ENCODE measurements at places on chromosomes 5 and 9. TPM values are rescaled to one million over a fixed set of nuclear protein-coding genes. Genes with fewer than 3 reads are reported as not detected.

The PCDHGA12 gene
- total RNA-seq, result 20.4 TPM

DNA sequence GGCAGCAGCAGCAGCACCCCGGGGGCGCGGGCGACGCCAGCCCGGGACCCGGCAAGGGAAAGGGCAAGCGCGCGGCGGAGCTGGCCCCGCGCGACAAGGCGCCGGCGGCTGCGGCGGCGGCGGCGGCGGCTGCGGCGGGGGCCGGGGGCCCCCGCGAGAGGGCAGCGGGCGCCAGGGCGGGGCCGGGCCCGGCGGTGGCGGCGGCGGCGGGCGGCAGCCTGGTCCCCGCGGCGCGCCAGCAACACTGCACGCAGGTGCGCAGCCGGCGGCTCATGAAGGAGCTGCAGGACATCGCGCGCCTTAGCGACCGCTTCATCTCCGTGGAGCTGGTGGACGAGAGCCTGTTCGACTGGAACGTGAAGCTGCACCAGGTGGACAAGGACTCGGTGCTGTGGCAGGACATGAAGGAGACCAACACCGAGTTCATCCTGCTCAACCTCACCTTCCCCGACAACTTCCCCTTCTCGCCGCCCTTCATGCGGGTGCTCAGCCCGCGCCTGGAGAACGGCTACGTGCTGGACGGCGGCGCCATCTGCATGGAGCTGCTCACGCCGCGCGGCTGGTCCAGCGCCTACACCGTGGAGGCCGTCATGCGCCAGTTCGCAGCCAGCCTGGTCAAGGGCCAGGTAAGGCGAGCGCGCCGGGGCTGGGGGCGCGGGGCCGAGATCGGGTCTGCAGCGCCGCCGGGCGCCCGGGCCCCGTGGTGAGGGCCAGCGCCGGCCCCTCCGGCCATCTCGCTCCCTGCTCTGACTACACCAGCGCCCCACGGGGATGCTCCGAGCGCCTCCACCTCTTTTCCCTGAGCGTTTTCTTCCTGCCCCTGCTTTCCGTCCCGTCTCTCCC is at the start of gene UBE2QL1:
UBE2QL1 (plus strand) TSS at position 238 of the 843 bp plus-strand sequence; CDS start at position 273, 35 bp downstream.
- no peak for DNase-seq
- no peaks in the 10 kb centered on the region for H3K36me3 ChIP-seq
- no peaks in the 10 kb centered on the region for H3K4me1 ChIP-seq
- H3K27me3 ChIP-seq, result peaks cover 11% of the 10 kb centered on the region
- H3K4me3 ChIP-seq, result no peak within 1 kb of the TSS

DNA sequence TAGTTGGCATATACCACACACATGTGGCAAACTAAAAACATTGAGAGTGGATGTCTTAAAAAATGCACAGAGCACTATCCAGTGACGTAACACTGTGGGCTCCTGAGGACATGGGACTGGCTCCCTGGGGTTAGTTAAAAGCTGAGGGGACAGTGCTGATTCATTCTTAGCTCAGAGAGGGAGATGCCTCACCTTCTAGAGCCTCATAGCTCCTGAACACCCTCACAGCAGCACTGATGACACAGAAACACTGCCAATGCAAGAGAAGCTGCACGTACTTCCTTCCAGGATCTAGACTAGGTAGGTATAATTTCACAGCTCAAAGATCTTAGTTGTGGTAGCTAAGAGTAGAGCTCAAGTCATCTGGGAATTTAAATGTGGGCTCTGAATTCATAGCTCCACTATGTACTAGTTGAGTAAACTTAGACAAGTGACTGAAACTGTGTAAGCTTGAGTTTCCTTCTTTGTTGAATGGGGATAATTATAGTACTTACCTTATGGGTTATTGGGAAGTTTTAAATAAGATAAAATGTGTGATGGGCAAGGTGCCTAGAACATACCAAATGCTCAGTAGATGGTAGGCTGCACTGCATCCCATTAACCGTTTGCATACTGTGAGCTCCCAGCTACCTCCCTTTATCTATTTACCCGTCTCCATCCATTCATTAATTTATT is 279.9 kb downstream of the ASTN2 start:
- no peaks in the 10 kb centered on the region for H3K4me1 ChIP-seq
- H3K4me3 ChIP-seq, result no peak overlapping the region
- no peak overlapping the region for H3K27ac ChIP-seq
- no peak for DNase-seq

DNA sequence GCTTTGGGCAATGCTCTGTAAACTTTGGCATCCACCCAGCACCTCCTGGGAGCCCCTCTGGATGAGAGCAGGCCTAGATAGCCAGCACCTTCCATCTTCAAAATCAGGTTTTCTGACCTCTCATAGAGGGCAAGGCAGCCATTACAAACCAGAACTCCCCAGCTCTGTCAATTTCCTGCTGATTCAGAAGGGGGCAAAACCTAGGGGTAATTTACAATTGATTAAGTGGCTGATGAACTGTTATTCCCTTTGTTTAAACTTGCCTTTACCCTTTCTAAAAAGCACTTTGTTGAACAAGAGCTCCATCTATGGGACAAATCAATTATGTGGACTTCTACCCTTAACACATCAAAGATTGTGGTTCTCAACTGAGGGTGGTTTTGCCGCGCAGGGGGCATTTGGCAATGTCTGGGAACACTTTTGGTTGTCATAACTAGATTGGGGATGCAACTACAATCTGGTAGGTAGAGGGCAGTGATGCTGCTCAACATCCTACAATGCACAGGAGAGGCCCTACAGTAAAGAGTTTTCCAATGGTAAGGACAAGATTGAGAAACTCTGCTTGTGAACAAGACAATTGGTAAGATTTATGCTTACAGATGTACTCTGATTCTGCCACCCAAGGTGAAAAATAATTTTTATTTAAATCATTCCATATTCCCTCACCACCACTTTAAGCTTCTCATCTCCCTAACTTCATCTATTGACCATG is 184.1 kb downstream of the MARCHF11 start:
- H3K4me1 ChIP-seq, result peaks cover 17% of the 10 kb centered on the region
- no peaks in the 10 kb centered on the region for H3K27me3 ChIP-seq
- peak; percentile 38 for DNase-seq
- no peak overlapping the region for H3K4me3 ChIP-seq
- H3K36me3 ChIP-seq, result peaks cover 14% of the 10 kb centered on the region
- H3K27ac ChIP-seq, result no peak overlapping the region

GRCh38 chr5:1549475-1550030 is 25.8 kb upstream of the LPCAT1 start:
- H3K4me3 ChIP-seq, result no peak overlapping the region
- H3K4me1 ChIP-seq, result peaks cover 6% of the 10 kb centered on the region
- DNase-seq, result no peak
- H3K27ac ChIP-seq, result no peak overlapping the region

The EXOSC2 gene
- total RNA-seq, result 37.6 TPM

GRCh38 chr5:172855597-172856292 is 21.7 kb downstream of the ERGIC1 start:
- no peak overlapping the region for H3K4me3 ChIP-seq
- peaks cover 22% of the 10 kb centered on the region for H3K36me3 ChIP-seq
- H3K27ac ChIP-seq, result peak overlapping the region; percentile 61
- no peak for DNase-seq

The SPAG8 gene
- 1.6 TPM for total RNA-seq

GRCh38 chr9:134004131-134004873 is 12.2 kb upstream of the VAV2 start:
- H3K36me3 ChIP-seq, result no peaks in the 10 kb centered on the region
- H3K27ac ChIP-seq, result no peak overlapping the region
- DNase-seq, result no peak

DNA sequence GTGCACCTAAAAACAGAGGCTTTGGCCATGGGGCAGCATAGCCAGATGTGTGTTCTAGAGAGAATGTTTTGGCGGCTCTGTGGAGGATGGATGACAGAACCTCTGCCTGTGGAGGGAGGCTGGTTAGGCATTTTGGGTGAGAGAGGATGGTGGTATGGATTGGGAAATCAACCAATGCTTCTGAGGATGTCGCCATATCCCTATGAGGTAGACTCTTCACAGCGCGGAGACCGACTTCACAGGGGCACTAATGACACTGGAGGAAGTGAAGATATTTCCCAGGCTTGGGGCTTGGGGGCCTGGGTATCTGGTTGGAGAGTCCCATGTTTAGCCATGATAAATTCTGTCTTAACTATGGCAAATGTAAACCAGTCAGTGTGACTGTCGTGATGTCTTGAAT is 140.6 kb upstream of the KLF4 start:
- no peak for DNase-seq
- H3K4me1 ChIP-seq, result no peaks in the 10 kb centered on the region
- no peaks in the 10 kb centered on the region for H3K36me3 ChIP-seq
- H3K27ac ChIP-seq, result no peak overlapping the region
- no peak overlapping the region for H3K4me3 ChIP-seq

GRCh38 chr9:88872192-88872946 is 118.9 kb upstream of the S1PR3 start:
- no peak overlapping the region for H3K27ac ChIP-seq
- DNase-seq, result no peak
- H3K27me3 ChIP-seq, result peaks cover 1% of the 10 kb centered on the region
- no peak overlapping the region for H3K4me3 ChIP-seq
- H3K4me1 ChIP-seq, result peaks cover 25% of the 10 kb centered on the region

DNA sequence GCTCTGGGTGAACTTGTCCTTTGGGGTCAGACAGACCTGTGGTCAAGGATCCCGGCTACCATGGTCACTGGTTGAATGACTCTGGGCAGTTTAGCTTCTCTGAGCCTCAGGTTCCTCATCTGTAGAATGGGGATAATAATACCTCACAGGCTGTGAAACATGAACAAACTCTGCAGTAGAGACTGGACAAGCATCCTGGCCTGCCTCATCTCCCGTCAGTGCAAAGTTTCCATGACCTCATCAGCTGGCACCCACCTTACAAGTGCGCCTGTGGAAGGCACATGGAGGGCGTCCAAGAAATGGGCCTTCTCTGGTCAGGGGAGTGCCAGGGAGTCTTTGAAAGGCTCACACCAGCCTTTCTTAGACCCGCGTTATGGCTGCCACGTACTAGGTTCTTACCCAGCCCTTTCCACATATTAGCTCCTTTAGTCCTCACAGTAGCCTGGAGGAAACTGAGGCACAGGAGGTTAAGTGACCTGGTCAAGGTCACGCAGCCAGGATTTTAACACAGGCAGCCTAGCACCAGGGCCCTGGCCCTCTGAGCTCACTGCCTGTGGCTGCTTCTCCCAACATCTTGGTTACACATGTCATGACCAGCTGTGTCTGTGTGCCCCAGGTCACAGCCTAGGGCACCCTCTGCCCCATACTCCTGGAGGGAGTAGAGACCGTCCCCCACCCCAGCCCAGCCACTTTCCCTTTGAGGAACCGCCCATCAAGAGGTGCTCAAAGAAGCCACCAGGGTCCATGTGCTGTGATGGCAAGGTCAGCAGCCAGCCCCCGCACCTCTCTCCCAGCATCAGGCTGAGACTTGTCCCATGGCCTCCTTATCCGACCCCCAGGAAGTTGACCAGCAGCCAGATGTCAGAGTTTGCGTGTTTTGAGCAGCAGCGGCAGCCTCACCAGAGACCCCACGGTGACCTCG is 39.4 kb upstream of the RPL26L1 start:
- peak overlapping the region; percentile 98 for H3K27ac ChIP-seq
- peak overlapping the region; percentile 54 for H3K4me3 ChIP-seq
- peaks cover 49% of the 10 kb centered on the region for H3K36me3 ChIP-seq

- no peak overlapping the region for H3K27ac ChIP-seq
- no peak overlapping the region for H3K4me3 ChIP-seq
- H3K4me1 ChIP-seq, result peaks cover 26% of the 10 kb centered on the region
- H3K27me3 ChIP-seq, result peaks cover 2% of the 10 kb centered on the region
- no peaks in the 10 kb centered on the region for H3K36me3 ChIP-seq
- no peak for DNase-seq
Observed at GRCh38 chr9:82209797-82210470, 221.4 kb downstream of the SPATA31D1 start.

- H3K27ac ChIP-seq, result no peak overlapping the region
- peaks cover 15% of the 10 kb centered on the region for H3K4me1 ChIP-seq
- no peak overlapping the region for H3K4me3 ChIP-seq
- DNase-seq, result no peak
- 0 out of 2 replicates have a peak, but pooled peaks cover 6% of the 10 kb centered on the region for H3K36me3 ChIP-seq
Observed at GRCh38 chr5:94025788-94026473, 284.5 kb upstream of the POU5F2 start.

The AKNA gene
- 9.1 TPM for total RNA-seq

DNA sequence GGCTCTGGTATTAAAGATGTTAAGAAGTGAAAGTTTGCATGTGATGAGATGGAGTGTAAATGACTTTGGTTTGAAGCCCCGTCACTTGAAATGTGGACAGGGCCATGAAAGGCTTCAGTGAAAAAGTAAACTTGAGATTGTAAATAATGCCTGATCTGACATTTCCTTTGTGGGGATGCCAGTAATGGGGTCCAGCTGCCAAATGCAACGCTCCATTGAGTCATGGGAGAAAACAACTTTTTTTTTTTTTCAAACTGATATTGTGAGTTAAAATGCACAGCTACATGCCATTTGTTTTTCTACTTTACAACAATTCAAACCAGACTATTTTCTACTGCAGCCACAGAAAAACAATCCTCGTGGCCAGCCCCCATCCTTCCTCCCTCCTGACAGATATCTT is 327.0 kb upstream of the TNC start:
- no peak overlapping the region for H3K27ac ChIP-seq
- H3K36me3 ChIP-seq, result no peaks in the 10 kb centered on the region
- no peak for DNase-seq

DNA sequence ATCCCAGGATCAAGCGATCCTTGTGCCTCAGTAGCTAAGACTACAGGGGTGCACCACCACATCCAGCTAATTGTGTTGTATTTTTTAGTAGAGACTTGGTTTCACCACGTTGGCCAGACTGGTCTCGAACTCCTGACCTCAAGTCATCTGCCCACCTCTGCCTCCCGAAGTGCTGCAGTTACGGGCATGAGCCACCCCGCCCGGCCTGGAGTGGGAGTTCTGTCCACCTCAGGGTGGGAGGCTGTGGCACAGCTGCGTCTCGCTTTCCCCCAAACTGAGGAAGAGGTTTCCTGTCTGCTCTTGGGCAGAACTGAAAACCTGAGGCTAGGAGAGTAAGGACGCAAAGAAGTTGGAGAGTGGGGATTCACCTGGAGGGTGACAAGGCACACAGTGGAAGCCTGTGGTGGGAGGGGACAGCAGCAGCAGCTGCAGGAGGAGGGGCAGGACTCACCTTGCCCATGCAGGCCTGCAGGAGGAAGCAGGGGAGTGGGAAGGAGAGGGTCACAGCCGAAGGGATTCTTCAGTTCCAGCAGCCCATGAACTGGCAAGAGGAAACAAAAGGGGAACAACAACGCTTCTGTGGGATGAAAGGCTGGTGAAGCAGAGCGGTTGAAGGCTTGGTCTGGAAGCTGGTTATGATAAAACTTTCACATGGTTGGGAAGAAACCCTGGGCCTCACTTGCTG is 181.4 kb downstream of the GAS1 start:
- no peak for DNase-seq
- H3K4me3 ChIP-seq, result no peak overlapping the region
- peaks cover 3% of the 10 kb centered on the region for H3K27me3 ChIP-seq
- peaks cover 16% of the 10 kb centered on the region for H3K4me1 ChIP-seq

The AUH gene
- 9.3 TPM for total RNA-seq

The CD72 gene
- total RNA-seq, result 1.2 TPM

GRCh38 chr9:69965416-69966145 is 78.1 kb upstream of the MAMDC2 start:
- H3K4me1 ChIP-seq, result peaks cover 70% of the 10 kb centered on the region
- no peak overlapping the region for H3K27ac ChIP-seq
- H3K27me3 ChIP-seq, result no peaks in the 10 kb centered on the region
- DNase-seq, result peak; percentile 37
- no peak overlapping the region for H3K4me3 ChIP-seq
- H3K36me3 ChIP-seq, result 0 out of 2 replicates have a peak, but pooled peaks cover 5% of the 10 kb centered on the region

- peaks cover 4% of the 10 kb centered on the region for H3K36me3 ChIP-seq
- no peak for DNase-seq
- peak overlapping the region; percentile 96 for H3K27ac ChIP-seq
- peaks cover 92% of the 10 kb centered on the region for H3K4me1 ChIP-seq
Observed at GRCh38 chr5:132424167-132424880, 54.8 kb downstream of the SLC22A5 start.

GRCh38 chr5:38528162-38528703 is 28.2 kb downstream of the LIFR start:
- no peaks in the 10 kb centered on the region for H3K4me1 ChIP-seq
- DNase-seq, result no peak
- H3K27ac ChIP-seq, result no peak overlapping the region

Measured in HFFc6 (cell line).